ENCODE measurements at places on chromosomes 7 and 10.

DNA sequence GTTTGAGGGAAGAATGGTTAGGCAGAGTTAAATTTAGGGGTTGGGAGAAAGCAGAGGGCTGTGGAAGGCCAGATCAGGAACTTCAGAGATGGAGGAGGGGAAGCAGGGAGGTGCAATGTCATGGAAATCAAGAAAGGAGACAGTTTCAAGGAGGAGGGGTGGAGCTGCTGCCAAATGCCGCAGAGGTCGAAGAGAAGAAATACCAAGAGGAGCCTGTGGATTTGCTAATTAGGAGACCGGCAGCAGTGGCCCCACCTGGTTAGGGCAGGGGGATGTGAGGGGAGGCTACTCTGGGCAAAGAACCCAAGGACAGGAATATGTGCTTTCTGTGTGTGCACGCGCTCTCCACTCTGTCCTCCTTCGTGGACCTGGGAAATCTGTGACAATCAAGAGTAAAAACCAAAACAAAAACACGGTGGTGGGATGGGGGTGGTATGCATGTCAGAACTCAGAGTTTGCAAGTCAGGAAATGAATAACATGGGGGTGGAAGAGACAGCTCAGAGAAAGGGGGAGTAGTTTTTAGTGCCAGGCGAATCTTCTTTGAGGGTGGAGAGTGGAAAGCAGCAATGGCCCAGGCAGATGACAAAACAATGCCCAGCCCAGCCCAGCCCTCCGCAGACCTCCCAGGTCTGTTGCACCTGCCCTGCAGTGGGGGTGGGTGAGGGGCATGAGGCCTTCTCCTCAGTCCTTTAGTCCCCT, 102.9 kb upstream of the PAX2 start:
- no peak for DNase-seq

GRCh38 chr10:47255866-47256265, 44.1 kb upstream of the GDF10 start:
- no peak for DNase-seq

GRCh38 chr10:120683454-120683853, 167.7 kb upstream of the WDR11 start:
- DNase-seq, result no peak

DNA sequence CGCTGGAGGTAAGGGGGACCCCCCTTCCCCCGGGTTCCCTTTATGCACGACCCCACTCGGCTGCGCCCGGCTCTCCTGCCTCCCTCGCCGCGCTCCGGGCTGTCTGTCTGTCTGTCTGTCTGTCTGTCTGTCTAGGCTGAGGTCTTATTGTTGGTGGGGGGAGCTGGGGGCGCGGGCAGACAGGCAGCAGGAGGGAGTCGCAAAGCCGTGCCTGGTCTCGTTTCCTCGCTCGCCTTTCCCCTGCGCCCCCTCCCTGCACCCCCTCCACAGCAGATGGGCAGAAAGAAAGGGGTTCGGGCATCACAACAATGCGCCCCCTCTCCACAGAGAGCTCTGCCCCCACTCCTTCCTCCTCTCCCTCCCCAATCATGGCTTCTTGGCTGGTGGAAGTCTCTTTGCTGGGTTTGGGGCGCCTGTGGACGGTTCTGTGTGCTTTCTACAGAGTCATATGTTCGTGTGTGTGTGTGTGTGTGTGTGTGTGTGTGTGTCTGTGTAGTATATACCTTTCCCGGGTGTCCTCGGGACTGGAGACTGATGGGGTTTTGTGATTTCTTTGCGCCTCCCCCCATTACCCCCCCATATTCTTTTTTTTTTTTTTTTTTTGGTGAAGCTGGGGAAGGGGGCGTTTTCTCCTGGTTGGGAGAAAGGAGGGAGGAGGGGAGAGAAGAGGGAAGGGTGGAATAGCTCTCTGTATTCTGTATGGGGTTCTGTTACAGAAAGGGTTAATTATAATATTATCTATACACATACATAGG, 1.9 kb downstream of the AUTS2 start:
- peak; percentile 16 for DNase-seq

DNA sequence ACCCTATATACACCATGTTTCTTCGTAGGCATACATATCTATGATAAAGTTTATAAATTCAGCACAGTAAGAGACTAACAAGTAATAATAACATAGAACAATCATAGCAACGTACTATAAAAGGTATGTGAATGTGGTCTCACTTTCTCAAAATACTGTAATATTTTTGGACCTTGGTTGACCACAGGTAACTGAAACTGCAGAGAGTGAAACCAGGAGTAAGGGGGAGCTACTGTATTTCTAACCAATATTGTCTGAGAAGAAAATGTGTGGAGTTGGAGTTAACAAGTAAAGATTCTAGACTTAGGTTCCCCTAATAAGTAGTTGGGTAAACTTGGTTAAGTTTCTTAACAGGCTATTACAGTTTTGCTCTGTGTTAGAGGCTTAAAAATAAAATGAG, 72.1 kb downstream of the GNAI1 start:
- DNase-seq, result no peak

- peak; percentile 12 for DNase-seq
Observed at GRCh38 chr7:79823246-79823951, 311.2 kb upstream of the GNAI1 start.

- DNase-seq, result no peak
Observed at GRCh38 chr10:88028654-88029053, 165.2 kb downstream of the PTEN start.

DNA sequence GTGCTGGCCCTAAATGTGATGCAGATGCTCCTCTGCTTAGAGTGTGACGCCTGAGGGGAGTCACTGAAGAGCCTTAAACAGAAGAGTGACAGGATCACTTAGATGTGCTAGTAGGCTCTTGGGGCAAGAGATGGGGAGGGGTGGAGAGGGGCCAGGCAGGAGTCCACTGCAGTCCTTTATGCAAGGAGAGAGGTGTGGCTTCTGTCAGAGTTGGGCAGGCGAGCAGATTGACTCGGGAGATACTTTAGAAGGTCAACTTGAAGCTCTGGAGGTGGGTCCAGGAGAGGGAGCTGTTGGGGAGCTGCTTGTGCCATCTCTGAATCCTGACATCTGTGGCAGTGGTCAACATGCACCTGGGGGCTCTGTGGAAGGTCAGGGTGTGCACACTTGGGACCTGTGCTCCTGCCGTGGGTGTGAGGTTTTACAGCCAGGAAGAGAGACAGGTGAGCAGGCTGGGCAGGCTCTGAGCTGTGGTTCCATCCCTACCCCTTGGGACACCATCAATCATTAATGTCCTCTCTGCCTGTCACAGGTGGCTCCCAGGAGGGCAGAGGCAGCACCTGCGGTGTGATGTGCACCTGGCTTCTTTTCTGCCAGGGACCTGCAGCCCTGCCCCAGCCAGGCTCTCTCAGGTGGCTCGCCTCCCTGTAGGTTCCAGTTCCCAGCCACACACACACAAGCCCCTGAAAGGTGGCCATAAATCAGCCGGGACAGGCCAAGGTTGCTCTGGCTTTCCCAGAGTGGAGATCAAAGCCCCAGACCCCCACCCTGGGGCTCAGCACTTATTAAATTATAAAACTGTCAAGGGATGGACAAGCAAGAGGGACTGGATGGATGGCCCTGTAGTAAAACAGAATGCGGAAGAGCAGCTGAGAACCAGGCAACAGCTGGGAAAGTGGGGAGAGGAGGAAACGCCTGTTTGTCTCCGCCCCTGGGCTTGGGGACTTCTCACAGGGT, 14.0 kb downstream of the NEURL1 start:
- DNase-seq, result no peak

GRCh38 chr7:36393826-36394225, 4.2 kb downstream of the ANLN start:
- DNase-seq, result no peak

All from astrocyte (in vitro differentiated cells and primary cell).